ENCODE measurements at places on chromosomes 2 and 18.

GRCh38 chr2:31147645-31148044 lies 9.4 kb upstream of the GALNT14 start:
- DNase-seq, result no peak

GRCh38 chr2:101731221-101732054 lies 33.9 kb downstream of the MAP4K4 start:
- DNase-seq, result no peak

- no peak for DNase-seq
Observed at GRCh38 chr2:232927032-232927792, 57.1 kb downstream of the SNORC start.

DNA sequence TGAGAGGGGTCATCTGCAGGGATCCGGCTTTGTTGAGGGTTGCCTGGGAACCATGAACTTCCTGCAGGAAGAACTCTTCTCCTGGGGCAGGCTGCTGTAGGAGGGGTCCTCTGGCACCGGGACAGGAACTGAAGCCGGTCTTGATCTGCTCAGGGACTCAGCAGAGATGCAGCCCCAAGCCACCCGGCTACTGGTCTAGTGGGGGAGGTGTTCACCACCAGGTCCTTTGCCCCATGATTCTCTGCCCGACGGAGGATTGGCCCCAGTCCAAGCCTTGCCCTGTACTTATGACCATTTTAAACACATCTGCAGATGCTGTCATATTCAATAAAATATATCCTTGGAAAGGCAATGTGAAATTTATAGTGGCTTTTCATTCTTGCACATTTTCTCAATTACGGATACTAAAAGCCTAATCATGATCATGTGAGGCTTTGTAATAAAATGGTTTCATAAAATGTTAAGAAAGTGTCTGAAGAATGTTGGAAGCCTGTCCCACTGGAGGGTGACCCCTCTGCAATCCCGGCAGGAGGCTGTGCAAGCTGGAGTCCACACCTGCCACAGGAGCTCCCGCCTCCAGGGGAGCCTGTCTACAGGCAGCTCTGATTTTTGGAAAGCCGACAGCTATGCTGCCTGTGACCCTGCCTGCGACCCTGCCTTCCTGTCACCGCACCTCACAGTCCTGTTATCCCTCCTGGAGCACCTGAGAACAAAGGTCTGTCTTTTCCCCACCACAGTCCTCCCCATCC lies 98.8 kb upstream of the TAF1B start:
- DNase-seq, result no peak

DNA sequence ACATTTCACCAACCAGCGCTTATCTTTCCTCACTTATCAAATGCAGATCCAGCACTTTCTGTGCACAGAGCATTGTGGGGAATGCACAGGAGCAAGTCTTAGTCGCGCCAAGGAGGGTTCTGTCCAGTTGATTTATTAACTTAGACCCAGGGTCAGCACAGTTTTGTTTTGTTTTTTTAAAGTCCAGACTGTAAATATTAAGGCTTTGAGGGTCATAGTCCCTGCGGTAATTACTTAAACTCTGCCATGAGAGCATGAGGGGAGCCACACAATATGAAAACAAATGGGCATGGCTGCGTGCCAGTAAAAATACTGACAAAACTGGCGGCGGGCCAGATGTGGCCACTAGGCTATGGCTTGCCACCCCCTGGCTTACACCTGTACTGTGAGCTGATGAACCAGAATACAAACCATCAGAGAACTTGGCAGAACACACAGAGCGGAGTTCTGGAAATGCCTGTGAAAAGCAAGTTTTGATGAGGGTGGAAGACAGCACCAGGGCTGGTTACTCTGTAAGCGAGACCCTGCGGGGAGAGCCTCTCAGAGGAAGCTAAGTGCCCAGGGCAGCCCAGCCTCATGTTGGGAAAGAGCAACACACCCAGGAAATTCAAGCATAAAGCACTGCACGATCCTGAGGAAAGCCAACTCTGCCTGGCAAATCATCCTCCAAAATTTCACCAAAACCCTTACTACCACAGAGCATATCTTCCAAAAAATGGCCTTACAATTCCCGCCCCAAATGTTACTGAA lies 43.6 kb downstream of the L3MBTL4 start:
- DNase-seq, result no peak

DNA sequence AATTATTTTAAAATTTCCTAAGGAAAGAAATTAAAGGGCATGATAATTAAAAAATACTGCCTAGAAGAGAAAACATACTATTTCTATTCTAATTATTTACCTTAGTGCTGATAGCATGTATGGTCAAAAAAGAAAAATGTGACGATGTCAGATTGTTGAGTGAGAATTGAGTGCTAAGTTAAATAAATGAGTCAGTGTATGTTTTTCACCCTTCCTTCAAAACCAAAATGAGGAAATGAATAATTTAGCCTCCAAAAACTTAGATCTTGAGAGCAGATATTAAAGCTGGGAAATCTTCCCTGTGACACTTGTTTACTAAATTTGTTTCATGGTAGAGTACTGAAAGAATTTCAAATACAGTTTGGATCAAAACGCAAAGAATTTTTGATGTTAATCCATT lies 58.6 kb upstream of the NYAP2 start:
- DNase-seq, result no peak

GRCh38 chr2:103335403-103335802 lies 573.6 kb downstream of the TMEM182 start:
- DNase-seq, result no peak

GRCh38 chr2:189116979-189117378 lies 62.6 kb downstream of the COL5A2 start:
- no peak for DNase-seq

- DNase-seq, result no peak
Observed at GRCh38 chr18:44938720-44939665, 258.3 kb downstream of the SETBP1 start.

- DNase-seq, result no peak
Observed at GRCh38 chr18:30358555-30358954, 684.0 kb downstream of the DSC3 start.

- DNase-seq, result no peak
Observed at GRCh38 chr2:38386821-38387220, 9.7 kb upstream of the ATL2 start.

DNA sequence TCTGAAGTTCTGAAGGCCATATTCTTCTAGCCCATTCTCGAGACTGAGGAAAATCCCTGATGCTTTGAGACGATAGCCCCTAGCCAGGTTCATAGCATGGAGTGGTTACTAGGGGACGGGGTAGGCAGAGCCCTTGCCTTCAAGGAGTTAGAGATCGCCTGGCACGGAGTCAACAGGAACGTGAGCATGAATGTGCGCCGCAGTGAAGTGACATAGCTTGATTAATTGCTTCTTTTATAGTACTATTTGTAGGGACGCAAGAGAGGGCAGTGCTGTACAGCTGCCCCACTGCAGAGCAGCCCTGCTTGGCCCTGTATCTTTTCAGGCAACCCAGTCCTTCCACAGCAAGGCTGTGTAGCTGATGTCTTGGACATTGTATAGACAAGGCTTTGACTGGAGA lies 26.2 kb downstream of the HRH4 start:
- no peak for DNase-seq

DNA sequence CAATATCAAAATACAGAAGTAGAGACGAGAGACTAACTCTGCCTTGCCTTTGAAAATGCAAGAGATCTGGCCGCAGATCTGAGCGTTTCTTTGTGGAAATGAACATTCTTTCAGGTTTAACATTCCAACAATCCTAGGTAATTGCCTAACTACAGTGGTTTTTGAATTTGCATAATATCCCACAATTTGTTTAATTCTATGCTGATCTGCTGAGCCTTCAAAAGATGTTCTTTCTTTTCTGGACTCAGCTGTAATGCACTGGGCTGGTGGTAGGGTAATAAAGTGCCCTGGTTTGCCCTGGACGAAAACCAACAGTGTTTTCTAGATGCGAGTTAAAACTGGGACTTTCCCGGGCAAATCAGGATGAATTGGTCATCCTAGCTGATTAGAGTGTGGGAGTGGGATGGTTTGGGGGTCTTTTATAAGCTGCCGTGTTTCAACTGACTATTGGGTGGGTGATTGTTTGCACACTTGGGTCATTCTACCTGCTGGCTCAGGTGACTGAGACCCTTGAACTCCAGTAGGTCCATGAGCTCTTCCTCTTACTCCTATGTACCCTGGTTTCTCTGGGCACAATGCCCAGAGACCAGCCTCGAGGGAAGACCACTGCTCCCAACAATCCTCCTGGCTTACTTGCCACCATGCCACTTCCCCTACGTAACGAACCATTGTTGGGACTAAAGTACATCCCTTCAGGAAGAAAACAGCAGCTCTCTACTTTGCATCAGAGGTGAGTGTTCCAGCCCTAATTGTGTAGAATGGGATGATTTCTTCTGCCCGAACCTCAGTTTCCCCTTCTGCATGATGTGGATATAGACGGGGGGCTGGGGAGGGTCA lies 3.4 kb upstream of the PAX8 start:
- no peak for DNase-seq

GRCh38 chr2:86158286-86158685 lies 37.0 kb downstream of the IMMT start:
- DNase-seq, result no peak

DNA sequence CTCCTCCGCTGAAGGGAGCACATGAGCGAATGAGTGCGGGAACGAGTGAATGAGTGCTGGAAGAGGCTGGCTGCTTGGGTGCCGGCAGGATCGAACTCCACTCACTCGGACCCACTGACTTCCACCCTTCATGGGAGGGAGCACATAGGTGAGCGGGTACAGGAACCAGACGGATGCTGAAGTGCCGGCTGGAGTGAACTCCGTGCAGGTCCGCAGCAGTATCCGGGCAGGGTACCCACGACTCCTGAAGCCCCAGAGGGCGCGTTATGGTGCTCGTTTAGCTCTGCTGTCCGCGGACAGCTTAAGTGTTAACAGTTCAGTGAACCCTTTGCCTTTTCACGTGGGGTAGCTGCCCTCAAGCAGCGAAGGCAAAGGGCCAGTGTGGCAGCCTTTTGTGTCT lies 23.2 kb downstream of the RPRM start:
- no peak for DNase-seq

GRCh38 chr2:166158546-166158945 lies 30.7 kb upstream of the SCN1A start:
- DNase-seq, result no peak

- no peak for DNase-seq
Observed at GRCh38 chr2:113963965-113964364, 74.1 kb downstream of the ACTR3 start.

DNA sequence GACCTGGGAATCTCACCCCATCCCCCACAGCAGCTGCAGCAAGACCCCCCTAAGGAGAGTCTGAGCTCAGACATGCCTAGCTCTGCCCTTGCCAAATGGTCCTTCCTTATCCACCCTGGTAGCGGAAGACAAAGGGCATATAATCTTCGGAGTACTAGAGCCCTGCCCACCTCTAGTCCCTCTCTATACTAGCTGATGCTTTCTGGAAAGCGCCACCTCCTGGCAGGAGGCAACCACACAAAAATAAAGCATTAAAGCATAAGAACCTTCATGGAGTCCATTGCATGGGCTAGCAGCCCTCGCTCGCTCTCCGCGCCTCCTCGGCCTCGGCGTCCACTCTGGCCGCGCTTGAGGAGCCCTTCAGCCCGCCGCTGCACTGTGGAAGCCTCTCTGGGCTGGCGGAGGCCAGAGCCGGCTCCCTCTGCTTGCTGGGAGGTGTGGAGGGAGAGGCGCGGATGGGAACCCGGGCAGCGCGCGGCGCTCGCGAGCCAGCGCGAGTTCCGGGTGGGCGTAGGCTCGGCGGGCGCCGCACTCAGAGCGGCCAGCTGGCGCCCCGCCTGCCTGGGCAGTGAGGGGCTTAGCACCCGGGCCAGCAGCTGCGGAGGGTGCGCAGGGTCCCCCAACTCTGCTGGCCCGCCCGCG lies 941.2 kb downstream of the SUCLG1 start:
- DNase-seq, result no peak

GRCh38 chr2:47907039-47907781 lies 912 bp upstream of the FBXO11 start:
- DNase-seq, result no peak

DNA sequence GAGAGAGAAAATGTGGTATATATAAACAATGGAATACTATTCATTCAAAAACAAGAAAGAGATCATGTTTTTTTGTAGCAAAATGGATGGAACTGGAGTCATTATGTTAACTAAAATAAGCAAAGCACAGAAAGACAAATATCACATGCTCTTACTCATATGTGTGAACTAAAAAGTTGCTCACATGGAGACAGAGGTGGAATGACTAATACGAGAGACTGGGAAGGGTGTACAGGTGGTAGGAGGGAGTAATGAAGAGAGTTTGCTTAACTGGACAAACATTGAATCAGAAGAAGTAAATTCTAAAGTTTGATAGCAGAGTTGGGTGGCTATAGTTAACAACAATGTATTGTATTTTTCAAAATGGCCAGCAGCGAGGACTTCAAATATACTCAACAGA lies 1080.7 kb upstream of the CHAC2 start:
- no peak for DNase-seq

DNA sequence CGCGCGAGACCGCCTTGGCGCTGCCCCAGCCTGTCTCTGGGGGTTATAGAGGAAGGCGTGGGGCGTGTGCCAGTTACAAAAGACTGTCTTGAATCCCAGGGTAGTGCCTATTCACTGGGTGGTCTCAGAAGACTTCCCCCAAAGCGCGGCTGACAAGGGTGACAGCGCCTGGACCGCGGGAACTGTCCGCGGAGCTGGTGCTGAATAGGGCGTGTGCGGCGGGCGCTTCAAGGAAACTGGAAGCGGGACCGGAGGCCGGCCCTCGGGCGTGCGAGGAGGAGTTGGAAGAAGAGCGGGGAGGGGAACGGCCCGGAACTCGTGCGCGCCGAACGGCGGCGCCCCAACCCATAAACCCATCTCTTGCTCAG lies 2.3 kb downstream of the EGR4 start:
- DNase-seq, result peak; percentile 58

DNA sequence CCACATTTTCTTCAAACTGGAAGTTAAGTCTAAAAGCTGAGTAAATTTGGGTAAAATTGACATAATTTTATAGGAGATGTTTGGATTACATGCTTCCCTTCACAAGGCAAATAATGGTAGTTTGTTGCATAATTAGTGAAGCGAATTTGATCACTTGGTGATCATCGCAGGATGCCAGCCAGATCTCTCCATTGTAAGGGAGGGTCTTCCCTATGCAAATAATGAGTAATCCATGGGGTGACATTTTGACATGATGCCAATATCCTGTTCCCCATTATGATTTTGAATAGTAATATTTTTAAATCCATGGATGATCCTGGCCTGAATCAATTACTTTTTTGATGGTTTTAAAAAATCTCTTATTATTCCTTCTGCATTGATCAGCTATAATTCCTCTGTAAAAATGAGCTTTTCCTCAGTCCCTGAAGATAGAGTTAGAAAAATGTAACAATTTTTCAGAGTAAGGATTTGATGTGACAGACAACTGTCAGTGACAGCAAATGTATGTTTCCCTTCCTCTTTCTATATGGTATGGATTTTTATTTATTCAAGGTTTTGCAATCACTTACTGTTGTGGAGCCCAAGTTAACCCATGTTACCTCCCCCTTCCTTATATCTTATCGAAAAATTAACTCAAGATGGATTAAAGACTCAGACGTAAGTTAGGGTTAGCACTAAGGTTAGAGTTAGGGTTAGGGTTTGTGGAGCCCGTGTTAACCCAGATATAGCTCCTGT lies 21.4 kb downstream of the CCL20 start:
- no peak for DNase-seq

DNA sequence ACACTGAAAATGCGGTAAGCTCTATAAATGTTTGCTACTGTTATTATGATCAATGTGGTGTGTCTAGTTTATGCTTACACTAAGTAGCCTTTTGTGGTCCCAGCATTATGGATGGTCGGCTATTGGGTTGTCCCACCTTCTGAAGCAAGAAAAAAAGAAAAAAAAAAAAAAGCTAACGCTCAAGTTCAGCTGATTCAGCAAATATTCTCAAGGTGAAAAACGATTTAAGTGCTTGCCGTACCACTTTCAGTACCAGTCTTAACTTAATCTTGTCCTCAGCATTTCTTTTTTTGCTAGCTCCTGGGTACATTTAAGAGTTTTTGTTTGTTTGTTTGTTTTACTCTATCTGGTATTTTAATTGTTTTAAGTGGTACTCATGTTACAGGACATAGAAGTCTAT lies 87.5 kb downstream of the MBD5 start:
- no peak for DNase-seq

Measured in vagina (tissue), 2 donors.